NCI-H1092 treated with DMSO at 0.1 percent for 48 hours (cell line): ENCODE measurements at places on chromosomes 11 and 22.
A peak's percentile ranks its signal among the peaks of the same experiment; 100 is the strongest.

GRCh38 chr11:61683961-61684869 lies 4.0 kb downstream of the DAGLA start:
- no peak for DNase-seq

DNA sequence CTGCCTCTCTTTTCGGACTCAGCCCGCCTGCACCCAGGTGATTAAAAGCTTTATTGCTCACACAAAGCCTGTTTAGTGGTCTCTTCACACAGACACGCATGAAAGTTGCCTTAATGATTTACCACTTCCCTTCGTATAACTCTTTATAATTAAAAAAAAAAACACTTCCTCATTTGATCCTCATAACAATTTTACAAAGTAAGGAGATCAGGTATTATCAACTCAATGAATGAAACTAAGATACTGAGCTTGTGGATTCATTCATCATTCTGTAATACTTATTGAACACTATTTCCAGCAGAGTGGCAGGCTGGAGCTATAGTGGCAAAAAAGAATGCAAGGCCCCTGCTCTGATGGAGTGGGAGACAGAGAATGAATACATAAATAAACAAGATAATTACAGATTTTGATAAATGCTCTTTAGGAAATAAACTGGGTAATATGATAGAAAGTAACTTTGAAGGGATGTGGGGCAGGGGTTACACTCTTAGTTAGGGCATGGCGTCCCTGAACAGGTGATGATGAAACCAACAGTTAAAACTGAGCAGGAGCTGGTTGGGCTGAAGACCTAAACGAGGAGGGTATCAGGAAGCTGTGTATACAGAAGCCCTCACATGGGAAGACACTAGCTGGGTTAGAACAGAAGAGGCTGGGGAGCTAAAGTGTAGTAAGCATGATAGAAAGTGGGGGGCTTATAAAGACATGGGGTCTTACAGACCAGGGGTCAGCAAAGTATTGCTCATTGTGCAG lies 5.4 kb upstream of the CRTAM start:
- DNase-seq: no peak

DNA sequence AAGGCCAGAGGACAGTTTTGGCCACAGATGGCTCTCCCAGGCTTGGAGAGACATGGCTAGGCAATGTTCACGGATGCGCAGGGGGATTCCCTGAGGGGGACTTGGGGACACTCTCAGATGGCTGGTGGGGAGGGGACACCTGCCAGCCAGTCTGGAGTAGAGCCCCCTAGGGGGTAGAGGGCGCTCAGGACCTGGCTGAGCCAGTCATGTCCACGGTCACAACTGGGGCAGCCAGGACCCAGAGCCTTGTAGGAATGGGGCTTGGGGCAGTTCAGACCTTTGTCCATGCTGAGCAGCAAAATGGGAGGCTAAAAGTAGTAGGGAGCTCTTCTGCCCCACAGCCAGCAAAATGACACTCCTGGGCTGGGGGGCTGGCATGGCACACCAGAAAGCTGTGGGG lies 1.7 kb downstream of the CSDC2 start:
- no peak for DNase-seq

- DNase-seq: no peak
These were observed 759.0 kb upstream of the API5 start for GRCh38 chr11:42552786-42553185.

GRCh38 chr11:74169738-74170458 lies 904 bp downstream of the C2CD3 start:
- DNase-seq: peak; percentile 17

DNA sequence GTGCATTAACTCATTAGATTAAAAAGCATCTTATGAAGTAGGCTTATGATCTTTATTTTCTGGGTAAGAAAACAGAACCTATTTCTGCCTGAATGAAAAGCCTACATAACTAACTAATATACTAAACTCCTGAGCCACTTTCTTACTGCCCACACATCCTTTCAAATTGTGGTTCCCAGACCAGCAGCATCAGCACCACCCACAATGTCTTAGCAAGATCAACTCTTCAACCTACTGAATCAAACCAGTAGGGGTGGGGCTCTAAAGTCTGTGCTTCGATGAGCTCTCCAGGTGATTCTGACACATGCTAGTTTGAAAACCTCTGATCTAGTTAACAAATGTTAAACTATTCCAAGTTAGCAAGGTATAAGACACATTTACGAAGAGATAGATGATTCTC lies 462.4 kb downstream of the DLG2 start:
- DNase-seq: no peak

- DNase-seq: no peak
These were observed 2.0 kb upstream of the MAPK11 start for GRCh38 chr22:50272044-50272802.

DNA sequence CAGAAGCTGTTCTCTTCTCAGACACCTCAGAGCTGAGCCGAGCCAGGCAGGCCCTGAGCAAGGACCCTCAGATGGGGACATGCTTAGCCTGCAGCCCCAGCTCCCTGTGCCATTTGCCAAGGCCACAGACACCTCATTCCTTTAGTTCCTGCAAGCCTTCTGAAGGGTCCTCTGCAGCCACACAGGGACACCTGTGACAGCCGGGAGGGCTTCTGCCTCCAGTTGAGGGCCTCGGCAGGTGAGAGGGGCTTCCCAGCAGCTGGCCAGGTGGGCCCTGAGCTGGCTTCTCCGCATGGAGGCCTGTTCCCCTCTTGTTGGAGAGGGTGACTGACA lies 18.2 kb downstream of the INCENP start:
- DNase-seq: no peak

DNA sequence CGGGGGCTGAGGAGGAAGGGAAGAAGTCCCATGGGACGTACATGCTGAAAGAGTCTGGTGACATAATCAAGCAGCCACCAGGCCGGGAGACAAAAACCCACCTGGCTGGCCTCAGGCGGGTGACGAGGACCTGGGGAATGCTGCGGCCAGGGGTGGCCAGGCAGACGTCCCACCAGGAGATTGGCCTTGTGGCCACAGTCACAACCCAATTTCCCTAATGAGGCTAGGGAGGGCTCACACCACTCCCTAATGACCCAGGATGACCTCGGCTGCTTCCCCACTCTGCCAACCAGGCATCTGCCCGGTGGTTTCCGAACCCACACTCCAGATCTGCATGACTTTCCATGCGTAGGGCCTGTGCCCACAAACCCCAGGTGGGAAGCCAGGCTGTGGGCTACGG lies 66.9 kb downstream of the SCUBE1 start:
- no peak for DNase-seq

GRCh38 chr11:95346265-95346664 lies 115.3 kb upstream of the SESN3 start:
- no peak for DNase-seq

- peak; percentile 32 for DNase-seq
These were observed 4.5 kb downstream of the FAM83F start for GRCh38 chr22:39999144-39999757.

GRCh38 chr11:21446939-21447590 lies 745.8 kb upstream of the ANO5 start:
- DNase-seq: no peak

GRCh38 chr22:43733138-43733537 lies 79.0 kb downstream of the EFCAB6 start:
- no peak for DNase-seq

DNA sequence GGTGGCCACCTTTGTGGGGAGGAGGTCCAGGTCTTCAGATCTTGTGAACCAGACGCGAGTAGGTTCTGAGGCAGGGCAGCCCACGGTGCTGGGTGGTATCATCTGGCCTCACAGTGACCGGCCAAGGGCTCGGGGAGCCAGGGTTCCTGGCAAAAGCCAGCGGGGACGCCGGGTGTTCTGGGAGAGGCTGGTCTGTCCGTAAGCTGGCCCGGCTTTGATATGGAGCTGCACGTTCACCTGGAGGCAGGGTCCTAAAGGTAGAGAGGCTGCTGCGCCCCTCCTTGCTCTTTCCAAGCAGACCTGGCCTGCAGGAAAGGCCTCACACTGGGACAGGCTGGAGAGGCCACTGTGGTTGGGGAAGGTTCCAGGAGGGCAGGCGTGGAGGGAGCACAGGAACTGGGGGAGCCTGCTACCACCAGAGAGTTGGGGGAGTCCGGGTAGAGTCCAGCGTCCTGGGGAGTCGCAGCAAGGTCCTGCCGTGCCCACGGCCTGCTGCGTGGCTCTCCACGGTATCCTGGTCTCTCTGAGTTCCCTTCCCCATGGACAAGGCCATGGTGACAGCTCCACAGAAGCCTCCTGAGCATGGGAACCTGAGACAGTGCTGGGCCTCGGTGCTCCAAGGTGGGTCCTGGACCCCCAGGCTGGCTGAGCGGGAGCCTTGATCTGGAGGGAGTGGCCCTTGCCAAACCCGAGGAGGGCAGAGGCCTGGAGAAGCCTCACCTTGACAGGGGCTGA lies 452.4 kb upstream of the B3GAT1 start:
- DNase-seq: no peak

GRCh38 chr22:43744700-43745410 lies 67.2 kb downstream of the EFCAB6 start:
- no peak for DNase-seq

GRCh38 chr11:34603129-34604001 lies 17.5 kb upstream of the EHF start:
- DNase-seq: no peak

GRCh38 chr11:112901924-112902323 lies 59.3 kb upstream of the NCAM1 start:
- DNase-seq: no peak

GRCh38 chr22:27197618-27198017 lies 540.2 kb downstream of the MIAT start:
- DNase-seq: no peak

- no peak for DNase-seq
These were observed 15.8 kb upstream of the CHADL start for GRCh38 chr22:41256254-41257253.

DNA sequence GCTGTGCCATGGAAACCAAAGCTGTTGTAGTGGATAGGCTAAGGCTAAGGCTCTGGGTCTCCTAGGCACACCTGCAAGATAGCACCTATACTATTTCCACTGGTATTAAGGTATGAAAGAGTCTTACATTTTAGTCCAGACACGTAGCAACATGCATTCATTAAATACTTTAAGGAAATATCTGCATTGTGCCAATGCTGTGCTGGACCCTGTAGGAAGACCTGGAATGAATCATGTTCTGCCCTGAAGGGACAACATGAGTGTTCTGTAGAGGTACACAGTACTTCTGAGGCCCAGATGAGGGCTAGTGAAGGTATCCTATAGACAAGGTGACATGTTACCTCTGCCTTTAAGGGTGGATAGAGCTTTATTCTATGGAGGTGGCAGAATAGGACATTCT lies 35.2 kb upstream of the RRM1 start:
- DNase-seq: no peak

DNA sequence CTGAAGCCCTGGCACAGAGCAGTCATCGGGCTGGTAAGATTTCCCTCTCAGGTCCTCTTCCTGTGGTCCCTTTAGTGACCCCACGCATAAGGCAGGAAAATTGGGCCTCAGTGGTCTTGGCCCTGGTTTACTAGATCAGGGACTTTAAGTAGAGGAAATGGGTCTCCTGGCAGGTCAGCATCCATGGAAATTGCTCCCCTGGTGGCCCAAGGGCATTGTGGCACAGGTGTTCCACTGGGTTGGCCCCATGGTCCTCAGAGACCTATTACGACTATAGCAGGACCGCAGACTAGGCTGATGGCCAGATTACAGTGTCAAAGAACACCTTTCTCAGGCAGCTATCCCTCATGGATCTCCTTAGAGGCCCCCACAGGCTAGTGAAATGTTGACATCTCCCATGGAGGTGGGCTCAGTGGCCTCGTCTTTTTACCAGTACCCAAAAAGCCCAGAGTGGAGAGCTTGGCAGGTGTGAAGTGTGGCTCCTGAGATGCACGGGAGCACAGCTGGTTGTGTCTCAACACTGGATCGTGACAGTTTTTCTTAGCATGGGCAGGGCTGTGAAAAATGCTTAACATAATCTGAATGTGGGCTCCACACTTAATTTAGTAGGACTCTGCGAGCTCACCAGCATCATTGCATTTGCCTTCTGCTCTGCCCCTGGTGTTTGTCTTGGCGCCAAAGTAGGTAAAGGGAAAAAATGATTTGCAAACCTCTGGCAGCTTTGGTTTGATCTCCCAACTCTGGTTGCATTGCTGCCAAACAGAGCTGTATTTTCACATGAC lies 74.2 kb downstream of the ZBTB16 start:
- DNase-seq: no peak

GRCh38 chr22:41563051-41563711 lies 2.4 kb downstream of the CSDC2 start:
- no peak for DNase-seq

DNA sequence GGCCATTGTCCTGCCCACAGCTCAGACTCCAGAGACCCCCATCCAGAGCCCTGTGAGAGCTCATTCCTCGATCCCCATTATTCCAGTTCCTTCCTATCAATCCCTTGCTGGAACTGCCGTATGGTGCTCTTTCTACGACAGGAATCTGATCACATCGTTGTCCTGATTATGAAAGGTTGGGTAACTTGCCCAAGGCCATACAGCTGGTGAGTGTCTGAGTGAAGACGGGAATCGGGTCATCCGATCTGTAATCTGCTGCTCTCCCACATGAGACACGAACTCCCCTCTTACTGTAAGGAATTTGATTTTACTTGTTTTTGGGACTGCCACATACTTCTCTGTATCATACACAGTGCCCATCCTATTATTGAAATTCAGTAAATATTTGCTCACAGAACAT lies 149.1 kb downstream of the OPCML start:
- DNase-seq: no peak

DNA sequence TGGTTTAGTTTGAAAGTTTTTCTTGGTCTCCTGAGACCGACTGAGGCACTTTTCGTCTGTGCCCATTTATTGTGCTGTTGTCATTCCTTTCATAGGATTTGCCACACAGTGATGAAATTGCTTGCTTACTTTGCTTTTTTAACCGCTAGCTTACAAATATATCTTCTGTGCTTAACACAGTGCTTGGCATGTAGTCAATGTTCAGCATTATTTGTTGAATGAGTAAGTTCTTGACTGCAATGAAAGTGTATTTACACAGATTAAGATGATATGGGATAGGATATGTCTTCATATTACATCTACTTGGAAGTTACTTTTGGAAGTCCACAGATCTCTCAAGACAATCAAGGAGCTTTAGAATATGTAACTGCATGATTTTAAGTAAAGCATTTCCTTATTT lies 91.2 kb downstream of the GRIA4 start:
- DNase-seq: no peak

DNA sequence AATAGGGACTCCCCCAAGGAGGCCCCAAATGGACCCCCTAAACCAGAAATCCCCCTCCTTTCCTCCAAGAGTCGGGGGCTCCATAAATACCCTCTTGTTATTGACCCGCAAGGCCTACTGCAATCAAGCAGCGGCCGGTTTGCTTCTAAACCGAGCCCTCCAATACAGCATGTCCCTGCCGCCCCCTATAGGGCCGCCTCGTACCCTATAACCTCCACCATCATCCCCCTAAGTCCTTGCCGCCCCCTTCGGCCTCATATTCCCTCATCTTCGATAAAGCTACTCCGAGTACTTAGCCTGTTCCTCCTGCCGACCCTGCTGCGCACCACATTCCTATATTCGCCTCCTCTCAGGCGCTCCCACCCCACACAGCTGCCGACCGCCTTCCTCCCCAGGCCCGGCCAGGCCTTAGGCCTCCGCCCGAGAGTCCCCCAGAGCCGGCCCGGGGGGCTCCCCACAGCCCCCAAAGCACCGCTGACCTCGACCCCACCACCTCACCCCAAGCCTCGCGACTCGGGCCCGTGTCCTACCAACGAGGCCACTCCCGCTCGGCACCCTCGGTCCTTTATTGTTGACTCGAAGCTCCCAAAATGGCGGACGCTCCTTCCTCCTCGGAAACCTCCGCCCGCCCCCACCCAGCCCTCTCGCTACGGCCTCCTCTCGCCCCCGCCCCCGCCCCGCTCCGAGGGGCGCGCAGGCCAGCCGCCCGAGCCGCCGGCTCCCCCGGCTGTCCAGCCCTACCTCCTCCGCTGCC lies 430 bp downstream of the DDX6 start:
- DNase-seq: peak; percentile 91
